ENCODE measurements at places on chromosomes 5 and 9.

DNA sequence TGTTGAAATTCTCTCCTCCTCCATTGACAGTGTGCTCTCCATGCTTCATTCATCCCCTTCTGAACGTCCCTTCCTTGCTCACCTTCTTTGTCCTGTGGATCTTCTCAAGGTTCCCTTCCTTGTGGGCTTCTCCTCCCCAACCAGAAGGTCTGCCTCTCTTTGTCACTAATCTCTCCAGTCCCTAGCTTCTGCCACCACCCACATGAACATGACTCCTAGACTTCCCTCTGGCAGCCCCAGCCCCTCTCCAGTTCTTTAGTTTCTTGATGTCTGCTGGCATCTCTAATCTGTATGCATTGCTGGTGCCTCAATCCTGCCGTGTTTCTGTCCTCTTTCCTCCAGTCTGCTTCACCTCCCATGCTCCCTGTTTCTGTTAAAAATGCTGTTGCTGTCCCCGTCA is 79.3 kb downstream of the ARHGAP26 start:
- no peak for DNase-seq

- no peak for DNase-seq
These were observed 402.9 kb downstream of the ZSWIM6 start for GRCh38 chr5:61734966-61735365.

DNA sequence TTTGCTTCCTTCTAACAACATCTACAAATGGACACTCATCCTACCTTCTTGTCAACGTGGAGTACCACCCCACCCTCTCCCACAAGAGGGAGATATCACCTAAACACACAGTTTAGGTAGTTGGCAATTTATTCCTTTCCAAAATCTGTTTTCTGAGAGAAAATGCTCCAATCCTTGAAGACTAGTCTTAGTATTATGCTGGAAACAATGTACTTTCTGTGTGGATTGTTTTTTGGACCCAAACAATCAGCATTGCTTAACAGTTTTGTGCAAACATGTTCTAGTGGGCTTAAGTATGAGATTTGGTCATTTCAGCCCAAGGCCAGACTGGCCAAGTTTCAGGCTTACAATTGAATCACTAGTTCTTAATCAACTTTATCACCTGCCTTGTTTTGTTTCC is 359.1 kb downstream of the ARHGEF28 start:
- peak; percentile 71 for DNase-seq

DNA sequence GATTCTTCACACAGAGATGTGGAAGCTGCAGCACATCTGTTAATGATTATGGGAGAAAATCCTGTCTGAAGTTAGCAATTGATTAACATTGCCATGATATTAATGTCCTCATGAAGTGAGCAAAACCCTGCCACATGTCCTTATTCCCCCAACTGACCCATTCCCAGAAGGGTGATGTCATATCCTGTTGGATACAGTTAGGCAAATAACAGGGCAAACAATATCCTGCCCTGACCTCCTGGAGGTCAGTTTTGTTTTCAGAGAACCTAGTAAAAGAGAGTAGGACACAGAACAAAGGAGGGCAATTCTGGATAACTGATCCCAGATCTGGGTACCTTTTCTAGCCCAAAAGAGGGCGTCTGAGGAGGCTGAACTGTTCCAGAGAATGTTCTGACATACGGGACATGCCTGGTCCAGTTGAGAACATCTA is 11.0 kb downstream of the ABLIM3 start:
- DNase-seq: no peak

- DNase-seq: no peak
These were observed 8.7 kb upstream of the JAKMIP2 start for GRCh38 chr5:147791181-147791580.

DNA sequence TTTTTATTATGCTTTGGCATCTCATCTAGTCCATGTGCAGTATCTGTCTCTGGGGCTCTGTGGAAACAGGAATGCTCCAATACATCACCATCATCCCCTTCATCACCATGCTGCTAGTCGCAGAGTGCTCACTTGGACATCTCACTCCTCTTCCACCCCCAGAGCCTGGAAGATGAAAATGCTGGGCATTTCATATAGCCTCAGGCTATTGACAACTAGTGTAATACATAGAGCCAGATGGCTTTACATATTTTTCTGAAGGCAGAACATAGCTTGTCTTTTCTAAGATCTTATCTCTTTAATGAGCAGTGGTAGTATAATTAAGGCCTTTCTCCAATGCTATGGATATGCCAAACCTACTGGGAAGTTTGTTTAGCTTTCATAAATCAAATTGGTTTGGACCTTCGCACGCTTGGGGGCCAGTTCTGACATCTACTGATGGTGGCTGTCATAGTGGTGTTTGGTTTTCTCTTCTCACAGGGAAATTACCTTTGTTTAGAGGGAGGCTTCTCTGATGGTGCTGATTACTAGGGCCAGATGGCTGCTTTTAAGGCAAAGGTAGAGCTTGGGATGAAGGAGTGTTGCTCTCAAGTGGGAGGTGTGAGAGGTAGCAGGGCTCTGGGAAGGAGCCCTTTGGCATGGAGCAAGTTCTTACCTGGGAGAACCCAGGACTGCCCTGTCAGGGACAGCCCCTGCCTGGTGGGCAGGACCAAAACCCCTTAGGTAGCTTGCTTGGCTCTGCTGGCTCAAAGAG is 63.1 kb upstream of the CXCL14 start:
- DNase-seq: no peak

DNA sequence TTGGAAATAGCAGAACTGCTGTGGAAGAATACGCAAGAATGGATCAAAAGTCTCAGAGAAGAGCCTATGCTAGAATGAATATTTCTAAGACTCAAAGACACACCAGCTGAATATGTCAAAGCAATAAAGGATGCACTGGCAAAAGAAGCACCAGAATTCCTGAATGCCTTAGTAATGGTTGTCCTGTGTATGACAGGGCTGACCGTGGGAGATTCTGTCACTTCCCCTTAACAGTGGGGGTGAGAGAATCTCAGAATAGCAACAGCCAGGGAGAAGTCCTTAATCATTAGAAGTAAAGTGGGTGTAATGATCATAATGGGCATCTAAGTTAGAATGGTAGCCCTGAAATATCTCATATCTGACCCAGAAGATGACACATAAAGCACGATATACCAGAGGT is 14.6 kb upstream of the PRR16 start:
- no peak for DNase-seq

DNA sequence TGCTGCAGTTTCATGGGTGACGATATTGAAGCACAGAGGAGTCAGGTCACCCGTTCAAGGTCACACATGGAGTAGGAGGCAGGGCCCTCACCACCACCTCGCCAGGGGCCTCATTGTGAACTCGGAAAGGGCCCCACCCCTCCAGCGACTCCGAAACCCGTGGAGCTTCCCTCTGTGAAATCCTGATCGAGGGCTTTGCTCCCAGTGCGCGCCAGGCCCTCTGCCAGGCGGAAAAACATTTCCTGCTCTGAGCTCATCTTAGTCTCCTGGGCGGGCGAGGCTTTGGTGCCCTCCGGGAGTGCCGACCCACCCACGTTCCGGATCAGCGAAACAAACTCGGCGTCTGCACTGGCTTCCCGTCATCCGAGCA is 75.0 kb upstream of the FCN1 start:
- no peak for DNase-seq

DNA sequence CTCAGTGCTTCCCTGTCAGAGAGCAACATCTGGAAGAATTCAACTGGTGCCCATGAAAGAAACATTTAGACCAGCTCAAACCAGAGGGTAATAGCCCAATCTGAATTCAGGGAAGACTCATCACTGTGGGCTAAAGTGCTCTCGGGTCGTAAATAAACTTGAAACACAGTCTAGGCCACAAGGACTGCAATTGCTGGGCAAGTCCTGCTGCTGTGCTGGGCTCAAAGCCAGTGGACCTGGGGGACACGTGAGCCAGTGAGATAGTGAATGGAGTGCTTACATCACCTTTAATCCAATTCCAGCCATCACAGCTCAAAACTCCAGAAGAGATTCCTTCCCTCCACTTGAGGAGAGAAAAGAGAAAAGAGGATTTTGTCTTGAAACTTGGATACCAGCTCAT is 78.1 kb upstream of the DAP start:
- DNase-seq: no peak

GRCh38 chr5:73706963-73707362 is 81.0 kb downstream of the ARHGEF28 start:
- DNase-seq: no peak

- no peak for DNase-seq
These were observed 15.0 kb upstream of the TIFAB start for GRCh38 chr5:135467051-135467625.

GRCh38 chr9:113219969-113220368 is 1.1 kb downstream of the FKBP15 start:
- DNase-seq: no peak

DNA sequence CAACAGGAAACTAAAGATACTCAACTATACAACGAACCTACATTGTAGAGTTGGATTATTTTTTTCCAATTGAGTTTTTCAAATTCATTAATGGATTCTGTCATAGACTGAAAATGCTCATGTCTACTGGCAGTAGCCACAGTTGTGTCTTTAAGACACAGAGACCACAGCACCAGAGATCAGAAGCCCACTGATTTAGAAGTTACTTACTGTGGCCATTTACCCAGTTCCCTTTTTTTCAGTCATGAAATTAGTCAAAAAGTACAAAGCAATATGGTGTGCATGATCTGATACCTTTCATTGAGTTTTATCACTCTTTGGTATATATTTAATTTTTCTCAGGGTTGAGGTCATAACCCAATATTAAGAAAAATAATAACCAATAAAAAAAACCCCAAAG is 1640.2 kb upstream of the WWC1 start:
- DNase-seq: no peak

DNA sequence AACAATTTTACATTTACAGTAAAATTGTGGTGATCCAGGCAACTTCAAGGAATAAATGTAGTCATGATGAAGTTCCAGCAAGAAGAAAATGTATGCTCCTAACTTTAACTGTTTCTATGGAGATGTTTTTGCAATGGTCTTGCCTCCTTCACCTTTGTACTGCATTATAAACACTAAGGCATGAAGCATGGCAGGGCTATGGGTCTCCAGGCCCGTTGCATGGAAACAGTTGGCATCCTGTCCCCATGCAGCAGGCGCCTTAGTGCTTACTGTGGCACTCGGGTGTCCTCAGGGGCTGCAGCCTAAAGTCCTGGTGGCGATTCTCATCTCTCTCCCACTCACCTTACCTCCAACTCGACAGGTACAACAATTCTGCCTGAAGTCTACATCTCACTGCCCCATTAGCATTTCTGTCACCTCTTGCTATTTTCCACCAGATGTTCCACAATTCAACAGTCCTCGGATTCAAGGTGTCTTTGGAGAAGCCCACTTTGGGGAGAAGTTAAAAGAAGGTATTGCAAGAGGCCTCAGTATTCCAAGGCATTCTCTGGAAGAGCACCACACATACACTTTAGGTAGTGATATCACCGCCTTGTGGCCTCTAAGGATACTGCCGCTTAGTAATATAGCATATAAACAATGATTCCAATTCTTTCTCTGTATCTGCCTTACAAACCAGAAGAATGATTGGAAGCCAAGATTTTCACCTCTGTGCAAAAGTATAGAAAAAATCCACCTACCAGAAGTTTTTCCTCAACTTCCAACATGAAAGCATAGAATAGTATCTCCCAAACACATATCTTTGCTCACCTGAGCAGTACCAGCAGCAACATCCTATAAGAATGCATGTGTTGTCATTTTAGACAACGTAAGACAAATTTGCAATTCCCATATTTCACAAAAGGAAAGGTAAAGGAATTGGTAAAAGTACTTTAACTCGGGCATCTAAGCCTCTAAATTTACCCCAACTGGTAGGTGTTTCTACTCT is 5.1 kb downstream of the LIFR start:
- peak; percentile 39 for DNase-seq

- DNase-seq: no peak
These were observed 119.5 kb downstream of the PIK3R1 start for GRCh38 chr5:68335075-68335474.

DNA sequence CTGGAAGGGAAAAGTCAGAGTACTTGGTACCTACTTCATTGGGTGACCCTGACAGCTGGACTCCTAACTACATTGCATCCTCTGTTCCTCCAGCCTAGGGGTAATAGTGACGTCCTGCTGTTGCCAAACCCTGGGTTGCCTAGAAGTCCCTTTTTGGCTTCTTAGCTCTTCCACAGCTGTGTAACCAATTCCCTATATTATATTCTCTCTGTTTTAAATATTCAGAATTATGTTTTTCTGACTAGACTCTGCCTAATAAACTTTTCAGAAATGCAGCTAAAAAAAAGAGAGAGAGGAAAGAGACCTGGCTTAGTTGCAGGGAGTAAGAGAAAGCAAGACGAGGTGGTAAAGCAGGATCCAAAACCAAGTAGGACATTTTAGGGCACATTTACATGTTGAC is 28.4 kb downstream of the MCTP1 start:
- no peak for DNase-seq

- DNase-seq: no peak
These were observed 454.9 kb downstream of the ENC1 start for GRCh38 chr5:74185599-74185998.

DNA sequence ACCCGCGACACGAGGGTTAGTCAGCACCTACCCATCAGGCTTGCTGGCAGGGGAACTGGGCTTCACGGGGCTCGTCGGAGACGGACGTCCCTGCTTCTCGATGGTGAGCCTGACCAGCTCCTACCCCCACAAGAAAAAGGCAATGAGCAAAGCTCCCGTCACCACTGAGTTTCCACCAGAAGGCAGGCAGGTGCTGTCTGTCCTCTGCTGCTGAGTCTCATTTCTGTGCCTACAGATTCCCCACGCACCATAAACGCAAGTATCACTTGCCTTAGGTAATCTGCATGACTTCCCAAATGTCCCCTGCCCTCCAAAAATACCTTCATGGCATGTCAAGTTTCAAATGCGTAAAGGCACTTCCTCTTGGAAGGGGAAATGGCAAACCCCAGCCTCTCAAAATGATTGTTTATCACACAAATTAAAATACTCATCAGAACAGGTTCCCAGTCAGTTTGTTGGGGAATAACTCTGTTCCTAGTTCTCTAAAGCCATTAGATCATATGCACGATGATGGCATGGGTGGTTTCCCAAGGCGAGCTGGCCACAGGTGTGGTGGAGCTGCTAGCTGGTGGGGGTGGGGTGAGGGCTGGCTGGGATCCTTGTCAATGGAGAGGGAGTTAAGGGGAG is 85.0 kb downstream of the PRRT1B start:
- no peak for DNase-seq

GRCh38 chr5:103434057-103434456 is 128.5 kb downstream of the NUDT12 start:
- no peak for DNase-seq

DNA sequence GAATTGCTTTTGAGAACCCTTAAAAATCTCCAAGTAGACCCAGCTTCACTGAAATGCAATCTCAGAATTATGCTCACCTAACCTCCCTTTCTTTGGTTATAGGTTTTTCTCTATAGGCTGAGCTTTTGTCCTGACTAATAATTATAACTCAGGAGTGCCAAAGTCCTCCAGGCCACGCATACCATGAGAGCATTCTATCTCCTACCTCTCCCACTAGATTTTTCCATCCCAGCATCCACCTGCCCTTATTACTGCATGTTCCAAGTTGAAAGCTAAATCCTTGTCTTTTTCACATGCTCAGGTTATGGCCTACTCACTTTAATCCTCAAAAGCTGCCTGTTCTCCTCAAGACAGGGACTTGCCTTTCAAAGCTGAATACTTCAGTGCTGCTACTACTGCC is 22.1 kb downstream of the ZNF346 start:
- DNase-seq: no peak

Data from foreskin keratinocyte (primary cell).